ENCODE measurements at places on chromosomes 13 and 19.

- DNase-seq, result no peak
Measured at GRCh38 chr13:112219740-112220139, 152.8 kb downstream of the SOX1 start.

DNA sequence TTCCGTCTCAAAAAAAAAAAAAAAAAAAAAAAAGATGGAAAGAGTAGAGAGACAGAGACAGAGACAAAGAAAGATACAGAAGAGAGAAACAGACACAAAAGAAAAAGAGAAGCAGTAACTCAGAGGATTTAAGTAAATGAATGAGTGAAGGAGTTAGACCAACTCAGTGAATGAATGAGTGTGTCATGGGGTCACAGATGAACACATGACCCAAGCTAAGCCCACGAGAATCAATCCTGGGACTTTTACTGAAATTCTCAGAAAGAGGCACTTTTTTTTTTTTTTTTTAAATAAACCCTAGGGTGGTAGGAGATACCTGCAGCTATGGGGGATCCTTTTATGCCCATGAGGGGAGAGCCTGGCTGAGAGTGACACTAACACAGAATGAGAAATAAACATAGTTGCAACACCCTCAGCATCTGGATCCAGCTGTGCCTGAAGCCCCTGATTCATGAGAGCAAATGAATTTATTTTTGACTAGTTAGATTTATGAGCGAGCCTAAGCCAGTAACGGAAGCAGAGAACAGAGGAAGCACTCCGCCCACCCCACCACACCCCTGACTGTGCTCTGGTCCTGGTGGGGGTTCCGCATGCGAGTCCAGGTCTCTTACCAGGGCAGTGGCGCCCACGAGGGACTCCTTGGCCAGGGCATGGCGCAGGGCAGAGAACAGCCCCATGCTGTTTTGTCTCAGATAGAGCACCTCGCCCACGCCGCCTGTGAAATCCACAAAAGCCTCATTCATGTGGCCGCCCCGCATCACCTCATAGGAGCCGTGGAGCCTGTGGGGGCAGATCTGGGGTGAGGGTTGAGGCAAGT is 4.6 kb downstream of the CAPN12 start:
- peak; percentile 44 for DNase-seq

DNA sequence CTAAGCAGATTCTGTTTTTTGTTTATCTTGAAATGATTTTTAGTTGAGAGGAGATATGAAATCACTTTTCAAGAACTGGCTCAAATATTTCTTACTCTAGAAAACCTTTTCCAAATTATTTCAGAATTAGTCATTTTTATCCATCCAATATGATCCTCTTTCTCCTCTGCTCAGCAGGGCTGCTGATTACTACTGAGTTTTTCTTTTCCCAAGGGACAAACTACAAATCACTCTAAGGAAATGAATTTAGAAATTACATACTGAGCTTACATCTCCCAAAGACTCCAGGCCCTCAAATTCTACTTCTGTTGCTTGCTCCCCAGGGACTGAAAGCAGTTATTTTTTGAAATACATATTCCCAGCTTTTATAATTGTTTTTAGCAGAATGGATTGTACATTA is 87.4 kb upstream of the UFM1 start:
- no peak for DNase-seq

DNA sequence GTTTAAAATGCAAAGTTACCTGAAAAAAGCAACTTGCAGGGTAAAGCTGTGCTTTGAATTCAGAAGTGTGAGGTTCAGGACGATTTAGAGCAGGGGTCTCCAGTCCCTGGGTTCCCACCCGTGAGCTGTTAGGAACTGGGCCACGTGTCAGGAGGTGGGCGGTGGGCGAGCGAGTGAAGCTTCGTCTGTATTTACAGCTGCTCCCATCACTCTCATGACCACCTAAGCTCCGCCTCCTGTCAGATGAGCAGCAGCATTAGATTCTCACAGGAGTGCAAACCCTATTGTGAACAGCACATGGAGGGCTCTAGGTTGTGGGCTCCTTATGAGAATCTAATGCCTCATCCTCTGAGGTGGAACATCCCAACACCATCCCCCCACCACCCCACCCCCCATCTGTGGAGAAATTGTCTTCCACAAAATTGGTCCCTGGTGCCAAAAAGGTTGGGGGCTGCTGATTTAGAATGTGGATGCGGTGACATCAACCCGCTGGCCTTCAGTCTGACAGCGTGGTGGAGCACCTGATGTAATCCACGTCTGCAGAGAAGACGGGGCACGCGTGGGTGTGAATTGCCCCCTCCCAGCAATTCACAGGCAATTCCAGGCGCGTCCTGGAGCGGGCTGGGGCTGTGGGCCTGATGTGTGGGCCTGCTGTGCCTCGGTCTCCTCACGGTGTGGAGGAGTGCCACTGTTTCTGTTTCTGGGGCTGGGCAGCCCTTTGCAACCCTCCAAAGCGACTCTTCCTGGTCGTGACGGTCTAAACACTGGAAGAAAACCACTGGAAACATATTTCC is 214.0 kb upstream of the SOX1 start:
- no peak for DNase-seq

DNA sequence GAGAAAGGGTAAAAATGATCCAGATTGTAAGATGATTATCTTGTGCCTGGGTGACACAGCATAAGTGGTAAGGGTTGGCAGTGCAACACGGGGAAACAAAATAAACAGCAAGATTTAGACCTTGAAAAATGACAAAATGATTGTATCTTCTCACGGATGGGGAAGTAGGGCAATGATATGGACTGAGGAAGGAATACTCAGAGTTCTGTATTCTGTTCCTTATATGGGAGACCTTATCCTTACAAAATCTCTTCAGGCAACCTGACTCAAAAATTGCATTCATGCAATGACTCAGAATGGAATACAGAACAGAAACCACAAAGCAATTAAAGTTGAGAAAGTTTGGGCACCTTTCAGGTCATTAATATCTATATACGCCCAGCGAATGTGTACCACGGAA is 149.0 kb downstream of the HS6ST3 start:
- DNase-seq, result peak; percentile 60

GRCh38 chr13:20195801-20196200 is 3.1 kb upstream of the GJB2 start:
- no peak for DNase-seq

GRCh38 chr13:39811051-39811450 is 155.6 kb downstream of the COG6 start:
- no peak for DNase-seq

GRCh38 chr19:5623397-5624017 is 624 bp downstream of the SAFB start:
- no peak for DNase-seq

GRCh38 chr13:111370570-111371535 is 50.4 kb downstream of the TEX29 start:
- DNase-seq, result no peak

DNA sequence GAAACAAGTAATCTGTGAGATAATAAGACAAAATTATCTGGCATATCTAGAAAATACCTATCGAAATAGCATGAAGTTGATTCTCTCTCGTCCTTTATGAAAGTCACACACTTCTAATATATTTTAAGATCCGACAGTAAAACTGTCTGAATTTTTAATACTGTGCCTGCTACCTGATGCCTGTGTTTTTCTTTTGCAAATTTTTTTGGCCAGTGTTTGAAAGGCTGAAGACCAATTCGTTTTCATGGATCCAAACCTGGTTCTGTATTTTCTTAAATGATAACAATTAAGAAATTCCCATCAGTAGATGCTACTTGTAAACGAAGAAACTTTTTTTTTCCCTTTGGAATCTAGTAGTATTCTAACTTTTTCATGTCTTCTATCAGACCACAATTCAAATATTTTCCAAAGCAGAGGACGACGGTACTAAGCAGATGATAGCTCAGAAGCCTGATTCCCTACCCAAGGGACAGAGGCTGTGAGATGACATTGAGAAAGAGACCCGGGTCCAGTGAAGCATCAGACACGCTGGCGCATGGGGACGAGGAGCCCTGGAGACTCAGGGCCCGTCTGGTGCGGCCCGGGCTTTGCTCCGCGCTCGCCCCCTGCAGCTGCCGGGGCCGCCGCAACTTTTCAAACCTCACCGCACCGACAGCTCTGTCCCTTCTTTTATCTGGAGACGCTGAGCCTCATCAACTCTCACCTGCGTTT is 49.5 kb upstream of the PABPC3 start:
- DNase-seq, result no peak

DNA sequence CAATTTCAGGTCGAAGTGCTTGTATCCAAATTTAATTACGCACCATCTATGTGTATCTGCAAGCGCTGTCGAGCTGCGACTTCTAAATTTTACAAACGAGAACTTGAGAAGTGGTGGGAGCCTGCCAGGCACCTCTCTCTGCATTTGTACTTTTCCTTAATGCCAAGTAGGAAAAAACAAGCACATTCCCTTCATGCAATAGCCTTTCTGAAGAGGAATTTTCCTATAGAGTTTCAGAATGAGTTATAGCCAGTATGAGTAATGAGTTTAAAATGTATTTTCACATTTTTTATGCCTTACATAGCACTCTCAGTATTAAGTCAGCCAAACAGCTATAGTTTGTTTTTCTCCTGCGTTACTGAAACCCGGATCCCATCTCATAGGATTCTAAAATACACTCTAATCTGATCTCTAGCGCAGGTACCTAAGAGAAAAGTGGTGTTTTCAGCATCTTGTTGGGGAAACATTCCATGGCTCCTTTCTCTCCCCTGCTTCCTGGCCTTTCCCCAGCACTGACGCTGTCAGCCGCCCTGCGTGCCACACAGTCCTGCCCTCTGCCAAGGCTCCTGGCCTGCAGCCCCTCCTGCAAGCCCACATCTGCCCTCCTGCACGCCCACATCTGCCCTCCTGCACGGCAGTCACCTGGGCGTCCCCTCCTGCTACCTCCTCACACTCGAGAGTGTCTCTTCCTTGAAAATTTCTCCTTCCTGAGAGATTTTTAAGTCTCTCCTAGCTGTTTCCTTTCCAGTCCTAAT is 526.9 kb downstream of the MYO16 start:
- DNase-seq, result peak; percentile 84

DNA sequence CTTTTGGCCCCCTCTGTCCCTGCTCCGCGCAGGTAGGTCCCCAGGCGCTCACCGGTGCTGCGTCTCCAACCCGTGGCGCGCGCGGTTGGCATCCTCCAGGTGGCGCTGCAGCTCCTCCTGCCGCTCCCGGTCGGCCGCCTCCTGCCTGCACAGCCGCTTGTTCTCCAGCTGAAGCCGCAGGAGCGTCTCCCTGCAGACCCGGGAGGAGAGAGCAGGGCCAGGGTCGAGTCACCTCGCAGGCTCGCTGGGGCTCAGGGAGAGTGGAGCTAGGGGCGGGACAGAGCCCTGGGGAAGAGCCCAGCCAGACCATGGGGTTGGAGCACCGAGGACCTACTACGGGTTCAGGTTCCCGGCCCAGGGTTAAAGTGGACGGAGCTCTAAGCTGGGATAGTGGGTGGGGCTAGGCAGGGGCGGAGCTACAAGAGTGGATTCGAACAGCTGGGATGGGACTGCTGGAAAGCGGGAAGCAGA is 9.3 kb downstream of the HOOK2 start:
- DNase-seq, result peak; percentile 76

- no peak for DNase-seq
Measured at GRCh38 chr13:31174018-31174417, 12.3 kb upstream of the HSPH1 start.

GRCh38 chr13:70469077-70469476 is 360.8 kb upstream of the KLHL1 start:
- DNase-seq, result no peak

All from mammary epithelial cell (primary cell).